CD4-positive, alpha-beta T cell treated with Interleukin-6 for 4 hours (primary cell): ENCODE measurements at places on chromosomes 12 and 14.

DNA sequence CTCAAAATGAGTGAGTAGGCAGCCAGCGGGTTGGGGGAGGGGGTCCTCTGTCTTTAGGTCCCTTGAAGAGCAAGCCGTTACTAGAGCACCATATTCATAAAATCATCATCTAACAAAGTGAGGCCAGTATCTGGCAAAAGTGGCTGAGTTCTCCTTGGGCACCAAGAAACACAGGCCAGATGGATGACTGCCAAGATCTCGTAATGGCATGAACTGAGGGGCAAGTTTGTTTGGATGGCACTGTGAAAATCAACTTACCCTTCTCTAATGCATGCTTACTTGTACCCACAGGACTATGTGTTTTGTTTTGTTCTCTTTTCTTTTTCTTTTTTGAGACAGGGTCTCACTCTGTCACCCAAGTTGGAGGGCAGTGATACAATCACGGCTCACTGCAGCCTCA, 41.6 kb downstream of the GNPTAB start:
- DNase-seq, result no peak

DNA sequence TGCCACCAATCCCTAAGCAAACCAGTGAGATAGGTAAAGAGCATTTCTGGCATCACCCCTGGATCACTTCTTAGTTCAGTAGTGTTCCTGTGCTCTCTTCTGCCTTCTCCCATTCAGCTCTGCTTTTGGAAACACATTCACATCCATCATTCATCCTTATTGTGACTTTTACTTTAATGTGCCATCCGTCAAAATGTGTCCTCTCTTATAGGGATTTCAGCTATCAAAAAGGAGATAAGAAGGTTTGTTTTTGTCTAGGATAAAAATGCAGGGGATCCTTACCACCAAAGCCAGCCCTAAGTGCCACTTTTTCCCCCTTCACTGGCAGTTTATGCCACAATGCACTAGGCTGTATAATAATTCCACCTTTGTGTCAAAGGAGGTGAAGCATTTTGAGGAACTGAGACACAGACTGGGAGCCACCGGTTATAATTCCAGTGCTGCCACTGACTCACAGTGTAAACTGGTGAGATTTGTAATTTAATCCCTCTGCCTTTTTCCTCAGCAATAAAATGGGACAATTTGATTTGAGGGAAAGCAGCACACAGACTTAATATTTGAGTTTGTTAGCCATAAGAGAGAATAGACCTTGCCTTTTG, 158.6 kb downstream of the PAX9 start:
- no peak for DNase-seq

DNA sequence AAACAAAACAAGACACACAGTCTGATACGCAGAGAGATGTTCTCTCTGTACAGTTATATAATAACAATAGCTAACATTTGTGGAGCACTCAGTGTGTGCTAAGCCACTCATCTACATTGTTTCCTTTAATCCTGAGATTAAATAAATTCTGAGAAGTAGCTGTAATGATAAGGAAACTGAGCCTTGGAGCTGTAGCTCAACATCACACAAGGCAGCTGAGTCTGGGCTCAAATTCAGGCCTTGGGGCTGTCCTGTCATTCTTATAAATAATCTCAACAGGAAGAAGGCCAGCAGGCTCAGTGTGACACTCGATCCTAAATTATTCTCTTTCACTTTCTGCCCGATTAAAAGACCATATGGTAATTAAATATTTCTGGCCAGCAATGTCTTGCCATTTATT, 24.5 kb downstream of the CDKN1B start:
- no peak for DNase-seq

DNA sequence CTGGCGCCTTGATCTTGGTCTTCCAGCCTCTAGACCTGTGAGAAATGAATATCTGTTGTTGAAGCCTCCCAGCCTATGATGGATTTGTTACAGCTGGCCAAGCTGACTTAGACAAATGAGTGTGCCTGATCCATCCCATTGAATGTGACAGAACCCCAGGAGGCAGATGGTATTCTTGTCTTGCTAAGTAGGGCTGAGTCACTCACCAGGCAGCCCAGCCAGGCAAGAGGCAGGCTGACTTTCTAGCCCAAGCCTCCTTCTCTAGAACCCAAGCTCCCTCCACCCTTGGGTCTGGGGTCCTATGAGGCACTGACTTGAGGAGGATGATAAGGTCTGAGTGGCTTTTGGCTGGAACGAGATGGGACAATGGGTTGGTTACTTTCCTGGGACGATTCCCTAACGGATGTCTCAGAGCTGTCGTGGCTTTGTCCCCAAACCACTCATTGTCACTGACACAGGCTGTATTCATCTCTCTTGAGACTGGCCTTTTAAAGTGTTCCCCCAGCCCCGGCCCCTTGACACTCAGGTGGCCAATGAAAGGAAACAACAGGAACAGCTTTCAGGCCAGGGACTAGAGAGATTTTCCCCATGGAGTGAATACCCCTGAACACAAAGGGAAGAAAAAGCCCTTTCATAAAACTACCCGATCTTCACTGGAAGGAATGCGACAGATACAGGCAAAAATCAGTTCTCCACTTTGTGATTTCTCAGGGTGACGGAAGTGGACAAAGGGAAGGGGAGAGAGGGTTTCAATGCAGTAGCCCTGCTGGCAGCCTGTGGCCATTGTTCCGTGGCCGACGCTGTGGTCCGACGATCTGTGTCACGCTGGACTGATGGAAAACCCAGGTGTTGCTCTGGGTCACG, 264.2 kb downstream of the AACS start:
- DNase-seq, result no peak

GRCh38 chr14:37592482-37593408, 2.3 kb downstream of the FOXA1 start:
- no peak for DNase-seq

- no peak for DNase-seq
Observed at GRCh38 chr12:27951898-27952297, 20.6 kb downstream of the PTHLH start.

GRCh38 chr12:41497409-41497808, 309.3 kb downstream of the PDZRN4 start:
- no peak for DNase-seq

- peak; percentile 21 for DNase-seq
Observed at GRCh38 chr12:67592228-67593011, 56.1 kb upstream of the DYRK2 start.

DNA sequence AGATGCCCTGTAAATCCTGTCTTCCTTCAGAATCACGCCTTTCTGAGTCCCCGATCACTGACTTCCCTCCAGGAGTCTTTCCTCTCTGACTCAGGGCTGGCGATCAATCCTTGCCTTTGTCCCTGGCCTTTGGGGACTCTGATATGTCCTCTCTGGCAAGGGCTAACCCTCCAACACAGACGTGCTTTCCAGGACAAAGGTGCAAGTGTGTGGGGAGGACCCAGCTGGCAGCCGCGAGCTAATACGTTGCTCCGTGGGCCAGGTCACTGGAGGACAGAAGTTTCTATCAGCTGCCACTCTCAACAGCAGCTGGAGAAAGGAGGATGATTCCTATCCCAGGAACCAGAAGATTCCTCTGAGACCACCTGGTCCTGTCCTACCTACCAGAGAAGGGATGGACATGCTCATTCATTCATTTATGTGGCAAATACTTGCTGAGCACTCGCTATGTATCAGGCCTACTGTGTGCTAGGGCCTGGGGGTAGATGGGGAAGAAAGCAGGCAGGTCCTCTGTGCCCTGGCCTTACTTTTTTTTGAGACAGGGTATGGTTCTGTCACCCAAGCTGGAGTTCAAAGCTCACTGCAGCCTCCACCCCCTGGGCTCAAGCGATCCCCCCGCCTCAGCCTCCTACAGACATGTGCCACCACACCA, 8.5 kb upstream of the SCARB1 start:
- no peak for DNase-seq

DNA sequence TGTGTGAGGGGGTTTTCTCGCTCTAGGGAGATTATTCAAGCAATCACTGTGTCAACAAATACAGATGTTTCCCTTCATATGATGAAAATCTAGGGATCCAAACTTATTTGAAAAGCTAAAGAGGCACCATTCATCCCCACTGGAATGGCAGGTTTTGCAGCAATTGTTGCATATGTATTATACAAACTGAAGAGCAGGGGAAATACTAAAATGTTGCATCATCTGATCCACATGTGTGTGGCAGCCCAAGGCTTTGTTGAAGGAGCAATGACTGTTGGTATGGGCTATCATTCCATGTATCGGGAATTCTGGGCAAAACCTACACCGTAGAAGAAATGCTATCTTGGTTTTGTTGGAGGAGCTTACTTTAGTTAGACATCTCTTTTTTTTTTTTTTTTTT, 4.1 kb upstream of the PRPF40B start:
- DNase-seq, result no peak

- DNase-seq, result no peak
Observed at GRCh38 chr12:45214071-45214470, 1.8 kb upstream of the ANO6 start.

GRCh38 chr12:3741882-3742672, 10.8 kb downstream of the CRACR2A start:
- no peak for DNase-seq

DNA sequence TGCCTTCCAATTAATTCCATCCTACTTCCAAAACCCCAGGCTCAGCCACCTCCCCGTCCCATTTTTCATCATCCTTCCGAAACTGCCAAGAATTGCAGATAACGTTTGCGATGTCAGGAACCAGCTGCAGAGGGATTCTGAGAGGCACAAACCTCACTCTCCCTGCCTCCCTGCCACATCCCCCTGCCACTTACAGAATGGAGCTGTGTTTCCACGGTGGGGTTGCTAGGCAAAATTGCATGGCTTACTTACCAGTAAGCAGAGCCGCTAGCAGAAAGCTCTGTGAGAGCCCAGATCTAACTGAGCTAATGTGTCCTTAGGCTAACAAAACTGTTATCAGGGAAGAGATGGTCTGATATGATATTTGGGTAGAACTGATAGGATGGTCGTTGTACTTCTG, 127.4 kb downstream of the KCNK10 start:
- no peak for DNase-seq
